NCI-H1930 (cell line): ENCODE measurements at places on chromosomes 12 and 14.

DNA sequence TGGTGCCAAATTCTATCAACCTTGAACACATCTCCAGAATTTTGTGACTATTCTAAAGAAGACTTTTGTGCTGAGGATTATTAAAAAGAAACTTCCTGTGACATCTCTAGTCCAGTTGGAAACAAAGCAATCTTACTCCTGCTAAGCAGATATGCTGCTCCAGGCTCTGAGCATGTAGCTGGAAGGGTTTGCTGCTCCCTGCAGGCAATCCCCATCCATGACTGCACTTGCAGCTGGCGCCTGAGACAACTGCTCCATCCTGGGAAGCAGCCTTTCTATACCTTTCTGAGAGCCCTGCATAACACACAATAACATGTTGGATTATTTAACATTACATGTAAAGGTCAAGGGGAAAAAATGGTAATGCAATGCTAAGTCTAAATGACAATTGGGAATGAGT, 105.1 kb downstream of the NDUFA12 start:
- no peak for DNase-seq

GRCh38 chr12:2248087-2248900, 195.5 kb downstream of the CACNA1C start:
- DNase-seq, result no peak

DNA sequence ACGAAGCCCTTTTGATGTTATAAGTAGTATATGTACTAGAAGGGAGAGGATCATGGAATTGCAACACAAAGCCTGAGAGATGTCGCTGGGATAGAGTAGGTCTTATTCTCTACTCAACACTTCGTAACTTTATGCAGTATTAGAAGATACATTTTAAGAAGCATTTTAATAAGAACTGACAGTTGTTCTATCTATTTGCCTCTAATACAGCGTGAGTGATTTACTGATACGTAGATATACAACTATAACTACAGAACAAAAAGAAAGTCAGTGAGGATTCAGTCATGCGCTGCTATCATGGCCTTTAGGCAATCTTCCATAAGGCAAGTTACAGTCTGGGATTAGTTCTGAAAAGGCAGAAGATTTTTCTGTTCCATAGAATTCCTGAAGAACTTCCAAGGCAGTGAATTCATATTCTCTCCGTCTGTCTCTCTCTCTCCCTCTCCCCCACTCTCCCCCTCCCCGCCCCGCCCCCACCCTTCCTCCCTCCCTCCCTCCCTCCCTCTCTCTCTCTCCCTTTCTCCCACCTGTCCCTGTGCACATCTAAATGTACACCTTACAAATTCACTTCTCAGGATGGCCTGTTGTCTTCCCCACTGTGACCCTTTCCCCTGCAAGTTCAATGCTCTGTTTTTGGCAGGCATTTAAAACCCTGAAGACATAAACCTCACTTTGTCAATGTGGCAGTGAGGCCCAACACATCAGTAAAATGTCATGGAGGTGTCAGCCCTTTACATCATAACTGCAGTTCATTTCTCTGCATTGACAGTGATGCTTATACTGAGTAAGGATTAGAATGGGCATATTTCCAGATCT, 470.6 kb downstream of the EGLN3 start:
- no peak for DNase-seq

DNA sequence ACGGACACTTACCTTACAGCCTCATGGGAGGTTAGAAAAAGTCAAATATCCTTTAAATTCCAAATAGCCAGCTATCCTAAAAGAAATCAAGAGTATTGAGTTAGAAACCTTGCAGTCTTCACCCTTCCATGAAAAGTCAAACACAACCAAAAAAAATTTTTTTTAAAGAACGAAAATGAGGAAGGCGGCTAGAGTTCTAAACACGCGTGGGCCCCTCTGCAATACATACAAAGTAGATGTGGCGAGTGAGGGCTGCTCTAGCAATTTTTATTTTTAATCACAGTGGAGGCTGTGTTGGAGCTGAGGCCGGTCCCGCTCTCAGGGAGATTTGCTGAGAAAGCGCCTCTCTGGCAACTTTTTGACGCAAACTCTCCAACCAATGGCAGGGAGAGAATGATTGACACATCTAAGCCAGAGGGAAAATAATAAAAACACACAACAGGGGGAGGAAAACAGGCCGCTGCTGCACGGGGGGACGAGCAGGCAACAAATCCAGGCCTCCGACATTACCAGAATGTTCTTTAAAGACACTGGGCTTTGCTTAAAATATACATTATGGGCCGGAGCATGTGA, at the start of gene OTX2:
TSS of gene OTX2 (minus strand) at position 333 of the 573 bp plus-strand sequence. CDS start 5,023 bp downstream, outside the sequence.
- DNase-seq, result no peak

GRCh38 chr12:46547421-46548354, 175.1 kb upstream of the SLC38A2 start:
- no peak for DNase-seq

DNA sequence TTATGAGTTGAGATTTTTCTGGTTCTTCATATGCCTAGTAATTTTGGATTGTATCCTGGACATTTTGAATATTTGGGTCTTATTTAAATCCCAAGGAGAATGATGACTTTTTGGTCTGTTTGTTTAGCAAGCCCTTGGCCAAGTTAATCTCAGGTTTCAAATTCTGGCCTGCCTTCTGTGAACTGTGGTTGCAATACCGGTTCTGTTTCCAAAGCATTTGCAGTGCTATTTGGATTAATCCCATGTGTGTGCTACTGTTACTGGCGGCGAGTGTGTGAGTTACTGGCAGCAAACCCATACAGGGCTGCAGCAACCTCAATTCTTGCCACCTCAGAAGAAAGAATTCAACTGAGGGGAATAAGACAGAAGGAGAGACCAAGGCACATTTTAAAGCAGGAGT, 51.1 kb downstream of the TMEM260 start:
- DNase-seq, result no peak

DNA sequence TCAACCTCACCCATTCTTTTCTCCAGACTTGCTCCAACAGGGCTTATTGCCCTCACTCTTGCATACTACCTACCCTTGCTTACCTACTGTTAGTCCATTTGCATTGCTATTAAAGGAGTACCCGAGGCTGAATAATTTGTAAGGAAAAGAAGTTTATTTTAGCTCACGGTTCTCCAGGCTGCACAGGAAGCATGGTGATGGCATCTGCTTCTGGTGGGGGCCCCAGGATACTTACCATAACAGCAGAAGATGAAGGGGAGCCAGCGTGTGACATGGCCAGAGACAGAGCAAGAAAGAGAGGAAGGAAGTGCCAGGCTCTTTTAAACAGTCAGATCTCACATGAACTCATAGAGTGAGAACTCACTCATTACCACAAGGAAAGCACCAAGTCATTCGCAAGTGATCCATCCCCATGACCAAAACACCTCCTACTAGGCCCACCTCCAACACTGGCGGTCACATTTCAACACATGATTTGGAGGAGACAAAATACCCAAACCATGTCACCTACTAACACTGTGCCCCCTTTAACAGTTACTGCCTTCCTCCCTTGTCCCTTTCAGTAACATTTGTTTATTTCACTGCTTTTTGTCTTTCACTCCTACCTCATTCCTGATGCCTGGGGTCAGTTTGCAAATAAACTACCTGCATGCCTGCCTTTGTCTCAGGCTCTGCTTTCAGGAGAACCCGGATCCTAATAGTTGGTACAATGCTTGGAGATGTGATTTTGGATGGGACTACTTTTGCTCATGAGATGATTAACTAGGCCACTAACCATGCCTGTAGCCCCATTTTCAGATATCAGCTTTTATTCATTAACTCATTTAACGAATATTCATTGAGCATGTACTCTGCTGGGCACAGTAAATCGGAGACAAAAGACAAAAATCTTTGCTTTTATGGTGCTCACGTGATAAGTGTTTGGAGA, 41.6 kb upstream of the CSRP2 start:
- DNase-seq, result no peak

GRCh38 chr12:71688961-71689570, 3.2 kb downstream of the TMEM19 start:
- no peak for DNase-seq
